SW 1271 (cell line): ENCODE measurements at places on chromosomes 7 and 10.

DNA sequence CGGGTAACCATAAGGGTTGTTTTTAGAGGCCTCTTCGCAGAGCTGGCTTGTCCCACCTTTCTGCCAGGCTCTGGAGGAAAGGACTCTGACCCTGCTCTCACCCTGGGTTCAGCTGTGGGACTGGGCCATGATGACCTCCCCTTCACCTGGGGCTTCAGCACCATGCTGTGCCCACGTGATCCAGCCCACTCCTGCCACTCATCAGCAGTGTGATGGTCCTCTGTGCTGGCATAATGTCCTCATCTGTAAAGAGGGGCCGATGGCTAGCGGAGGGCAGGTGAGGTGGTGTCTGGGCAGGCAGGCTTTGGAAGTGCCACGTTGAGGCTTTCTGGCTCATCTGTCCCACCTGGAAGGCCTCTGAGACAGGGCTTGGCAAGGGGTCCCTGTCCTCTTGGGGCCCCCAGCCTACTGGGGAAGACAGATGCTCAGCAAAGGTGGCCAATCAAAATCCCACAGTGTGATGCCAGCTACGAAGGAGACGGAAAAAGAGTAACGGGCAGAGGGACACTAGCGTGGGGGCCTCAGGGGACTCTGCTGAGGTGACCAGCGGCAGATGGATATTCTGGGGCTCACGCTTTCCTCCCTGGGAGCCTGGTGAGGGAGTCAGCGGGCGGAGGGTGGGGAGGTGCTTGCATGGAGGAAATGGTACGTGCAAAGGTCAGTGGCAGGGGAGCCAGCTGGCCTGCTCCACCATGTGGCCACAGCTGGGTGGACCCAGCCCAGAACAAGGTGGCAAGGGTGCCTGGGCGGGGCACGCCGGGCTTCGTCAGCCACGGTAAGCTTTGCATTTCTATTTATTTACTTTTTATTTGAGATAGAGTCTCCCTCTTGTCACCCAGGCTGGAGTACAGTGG lies 5.4 kb downstream of the LRWD1 start:
- DNase-seq = no peak

GRCh38 chr10:95221124-95221523 lies 27.1 kb downstream of the ACSM6 start:
- no peak for DNase-seq

GRCh38 chr10:47081264-47081663 lies 170.0 kb downstream of the PTPN20 start:
- no peak for DNase-seq

DNA sequence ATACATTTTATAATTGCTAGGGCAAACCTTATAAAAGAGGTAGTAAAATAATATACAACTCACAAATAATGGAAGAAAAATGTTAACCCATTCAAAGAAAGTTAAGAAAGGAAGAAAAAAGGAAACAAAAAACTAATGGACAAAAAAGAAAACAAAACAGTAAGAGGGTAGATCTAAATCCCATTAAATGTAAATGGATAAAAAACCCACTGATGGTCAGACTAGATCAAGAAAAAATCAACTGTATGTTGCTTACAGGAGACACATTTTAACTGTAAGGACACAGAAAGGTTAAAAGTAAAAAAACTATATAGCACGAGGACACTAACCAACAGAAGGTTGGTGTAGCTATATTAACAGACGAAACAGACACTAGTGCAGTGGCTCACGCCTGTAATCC lies 18.0 kb downstream of the FOXL3 start:
- no peak for DNase-seq

DNA sequence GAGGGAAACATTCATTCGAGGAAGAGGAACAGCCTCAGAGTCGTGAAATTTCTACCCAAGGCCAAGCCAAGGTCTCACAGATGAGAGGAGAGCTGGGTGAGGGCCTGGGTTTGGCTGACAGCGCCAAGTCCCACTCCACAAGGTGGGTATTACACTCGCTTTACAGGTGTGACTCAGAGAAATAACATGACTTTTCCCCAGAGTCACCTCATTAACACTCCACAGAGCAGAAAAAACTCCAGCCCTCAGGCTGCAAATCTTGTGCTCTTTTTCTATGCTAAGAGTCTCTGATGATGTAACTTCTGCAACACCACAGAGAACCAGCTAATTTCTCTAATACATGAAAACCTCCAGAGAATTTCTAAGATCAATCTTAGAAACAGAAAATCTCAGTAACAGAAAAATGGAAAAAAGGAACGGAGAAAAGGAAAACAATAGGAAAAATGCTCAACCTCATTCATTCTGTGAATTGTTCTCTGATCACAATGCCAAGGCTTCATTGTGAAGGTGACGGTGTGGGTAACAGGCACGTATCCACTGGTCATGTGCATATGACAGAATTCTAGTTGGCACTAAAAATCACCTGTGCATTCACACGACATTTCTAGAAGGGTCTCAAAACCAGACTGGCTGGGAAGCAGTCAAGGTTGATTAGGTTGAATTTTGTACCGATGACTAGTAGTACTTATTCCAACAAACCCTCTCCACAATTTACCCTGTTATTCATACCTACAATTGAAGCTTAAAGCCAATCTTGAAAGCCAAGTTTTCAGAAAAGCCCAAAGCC lies 20.3 kb downstream of the YWHAG start:
- no peak for DNase-seq

DNA sequence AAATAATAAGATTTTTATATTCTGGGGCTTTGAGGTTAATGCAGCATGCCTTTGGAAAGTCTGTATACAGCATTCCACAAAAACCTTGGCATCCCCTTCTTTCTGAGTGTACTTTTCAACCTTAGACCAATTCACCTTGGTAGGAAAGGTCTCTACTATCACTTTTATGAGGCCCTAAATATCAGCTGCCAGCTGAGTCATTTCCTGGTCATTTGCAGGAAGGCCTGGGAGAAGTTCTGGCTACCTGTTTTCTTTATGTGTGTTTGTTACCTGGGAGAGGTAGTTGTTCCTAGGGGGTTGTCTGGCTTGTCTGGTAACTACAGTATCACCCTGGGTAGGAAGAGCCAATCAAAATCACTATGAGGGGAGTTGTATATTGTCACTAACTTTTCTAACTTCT lies 4.1 kb downstream of the SPAM1 start:
- no peak for DNase-seq

GRCh38 chr10:24394461-24395190 lies 185.7 kb downstream of the KIAA1217 start:
- no peak for DNase-seq

- DNase-seq = no peak
These were observed 48.8 kb downstream of the SUFU start for GRCh38 chr10:102552533-102552932.

- DNase-seq = no peak
These were observed 19.8 kb downstream of the PRSS2 start for GRCh38 chr7:142790555-142790954.

- DNase-seq = no peak
These were observed 468.7 kb downstream of the KCNMA1 start for GRCh38 chr10:77168861-77169260.
